Fibroblast of villous mesenchyme (primary cell): ENCODE measurements at places on chromosomes 3 and 15. TPM values are rescaled to one million over a fixed set of nuclear protein-coding genes. Genes with fewer than 3 reads are reported as not detected.
A peak's percentile ranks its signal among the peaks of the same experiment; 100 is the strongest.

- peak; percentile 43 for DNase-seq
Measured at GRCh38 chr15:100731267-100732152, 129.1 kb downstream of the ASB7 start.

- peak; percentile 40 for DNase-seq
Measured at GRCh38 chr3:86867982-86868381, 123.0 kb downstream of the VGLL3 start.

- DNase-seq: no peak
Measured at GRCh38 chr3:68915973-68916372, 16.4 kb downstream of the TAFA4 start.

- no peak for DNase-seq
Measured at GRCh38 chr15:28979208-28979841, 93.6 kb downstream of the APBA2 start.

GRCh38 chr15:74430510-74430951, 3.2 kb downstream of the SEMA7A start:
- no peak for DNase-seq

The IMPG2 gene
- total RNA-seq: 0.32 and 0.43 TPM in 2 replicates

GRCh38 chr3:52983828-52984227, 62.0 kb downstream of the SFMBT1 start:
- DNase-seq: no peak

The CDAN1 gene
- 6.8 and 15.1 TPM in 2 replicates for total RNA-seq

The LRRN1 gene
- total RNA-seq: under 0.01 TPM in 2 replicates

The SERINC4 gene
- under 0.01 TPM in 1 of 2 replicates, not detected in the other for total RNA-seq

The SPTSSB gene
- total RNA-seq: not detected in 2 replicates

DNA sequence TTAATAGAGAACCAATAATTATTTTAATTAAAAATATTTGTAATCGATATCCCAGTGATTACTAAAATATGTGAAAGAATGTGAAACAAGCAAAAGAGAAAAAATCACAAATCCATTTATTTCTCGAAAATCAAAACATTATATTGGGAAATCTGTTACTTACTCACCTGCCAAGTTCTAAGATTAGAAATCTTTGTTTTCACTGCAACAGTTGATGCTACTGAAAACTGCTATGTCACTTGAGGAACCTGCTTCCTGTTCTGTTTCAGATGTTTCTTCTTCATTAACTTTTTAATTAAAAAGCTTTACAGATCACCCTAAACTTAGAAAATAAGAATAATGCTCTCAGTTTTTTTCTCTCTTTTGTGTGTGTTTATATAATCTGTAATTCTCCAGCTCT, 13.7 kb upstream of the DPH6 start:
- DNase-seq: no peak
